HEK293T (cell line): ENCODE measurements at places on chromosomes 2 and 18.

DNA sequence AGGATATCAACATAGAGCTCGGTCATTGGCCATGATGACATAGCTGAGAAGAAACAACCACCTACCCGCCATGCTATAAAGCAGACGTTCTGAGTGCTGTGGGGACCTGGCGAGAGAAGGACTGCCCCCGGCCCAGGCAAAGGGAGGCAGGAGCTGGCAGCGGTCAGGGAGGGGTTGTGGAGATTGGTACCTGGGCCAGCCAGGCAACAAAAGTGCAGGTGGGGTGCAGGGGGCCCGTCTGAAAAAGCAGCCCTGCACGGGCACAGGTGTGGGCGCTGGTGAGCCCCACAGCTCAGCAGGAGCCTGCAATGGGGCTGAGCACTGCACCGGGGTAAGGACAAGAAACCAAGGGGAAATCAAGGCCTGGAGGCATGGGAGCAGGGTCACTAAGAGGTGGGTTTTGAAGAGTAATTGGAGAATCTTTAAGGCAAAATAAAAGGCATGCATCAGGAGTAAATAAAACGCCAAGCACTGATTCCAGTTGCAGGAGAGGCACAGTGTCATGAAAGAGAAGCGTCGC lies 464.0 kb downstream of the EIPR1 start:
- DNase-seq, result no peak

DNA sequence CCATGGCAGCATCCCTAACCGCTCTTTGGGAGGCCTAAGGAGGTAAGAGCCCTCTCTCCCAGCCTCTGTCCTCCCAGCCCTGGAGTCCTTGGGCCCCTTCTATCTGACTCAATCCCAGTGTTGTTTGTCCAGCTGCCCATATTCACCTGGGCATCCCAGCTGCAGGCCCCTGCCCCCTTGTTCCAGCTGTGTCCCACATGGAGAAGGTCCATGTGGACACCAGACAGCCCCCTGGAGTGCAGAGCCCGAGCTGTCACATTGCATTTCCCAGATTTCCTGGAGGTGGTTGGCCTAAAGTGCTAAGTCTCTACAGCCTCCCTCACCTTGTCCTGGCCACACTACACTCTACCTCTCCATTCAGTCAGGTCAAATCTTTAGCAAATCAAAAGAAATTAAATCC lies 42.5 kb downstream of the PSD4 start:
- DNase-seq, result no peak

DNA sequence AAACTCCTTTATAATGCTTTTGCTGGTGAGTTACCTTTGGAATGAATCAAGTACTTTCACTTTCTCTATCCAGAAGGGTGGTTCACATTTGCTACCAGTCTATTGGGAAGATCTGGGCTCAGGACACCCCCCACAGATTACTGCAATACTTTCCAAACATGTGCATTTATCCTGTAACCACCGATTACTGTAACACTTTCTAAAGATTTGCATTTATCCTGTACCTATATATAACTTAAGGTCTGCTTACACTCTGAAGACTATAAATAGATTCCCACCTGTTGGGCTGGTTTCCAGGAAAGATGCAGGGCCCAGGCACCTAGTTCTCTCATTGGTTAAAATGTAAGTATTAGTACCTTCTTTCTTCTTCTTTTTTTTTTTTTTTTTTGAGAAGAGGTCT lies 113.0 kb upstream of the NEDD4L start:
- no peak for DNase-seq

GRCh38 chr18:33924576-33924975 lies 300.1 kb downstream of the NOL4 start:
- DNase-seq, result no peak

GRCh38 chr2:208490492-208490891 lies 83.9 kb downstream of the PTH2R start:
- DNase-seq, result no peak

DNA sequence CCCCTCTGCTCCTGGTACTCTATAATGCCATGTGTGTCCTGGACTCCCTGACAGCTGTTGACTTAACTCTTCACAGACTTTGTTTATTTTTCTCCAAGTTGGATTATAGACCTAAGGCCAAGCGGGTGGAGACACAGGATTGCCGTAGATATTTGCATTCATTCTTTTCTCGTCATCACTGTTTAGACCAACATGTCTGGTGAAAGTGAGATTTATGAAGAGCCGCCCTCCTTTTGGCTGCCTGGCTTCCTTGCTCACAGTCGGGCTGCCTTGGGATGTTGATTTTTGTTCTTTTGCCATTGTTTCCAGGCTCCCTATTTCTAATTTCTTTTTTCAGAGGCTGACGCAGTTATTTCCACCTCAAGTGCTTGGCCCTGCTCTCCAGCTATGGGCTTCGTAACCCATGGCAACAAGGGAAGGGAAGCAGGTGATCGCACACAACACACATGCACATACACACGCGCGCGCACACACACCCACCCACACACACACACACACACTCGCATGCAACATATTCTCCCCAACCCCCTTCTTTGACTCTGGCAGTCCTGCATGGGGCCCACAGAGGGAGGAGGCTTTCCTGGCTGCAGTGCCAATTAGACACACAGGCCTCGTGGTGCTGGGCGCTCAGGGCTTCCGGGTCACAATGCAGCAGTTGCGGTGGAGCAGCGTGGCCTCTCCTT lies 296.5 kb downstream of the MTX2 start:
- no peak for DNase-seq

DNA sequence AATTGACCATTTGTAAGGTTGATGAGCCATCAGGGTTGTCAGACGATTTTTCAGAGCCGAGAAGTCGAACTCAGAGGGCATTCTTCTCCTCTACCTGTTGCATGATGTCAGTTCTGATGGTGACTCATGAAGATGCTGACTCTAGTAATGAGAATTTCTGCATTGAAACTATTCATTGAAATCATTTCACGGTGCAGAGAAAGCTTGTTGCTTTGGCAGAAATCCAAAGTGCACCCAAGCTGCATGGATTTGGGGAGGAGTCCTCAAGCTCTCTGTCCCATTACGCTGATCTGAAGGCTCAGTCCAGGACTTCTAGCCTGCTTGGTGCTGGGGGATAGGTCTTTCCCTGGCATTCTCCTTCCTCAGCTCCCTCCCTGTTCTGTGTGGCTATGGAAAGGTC lies 125.7 kb upstream of the PXDN start:
- no peak for DNase-seq
